Central memory CD8-positive, alpha-beta T cell (primary cell): ENCODE measurements at places on chromosomes 1 and 21.

DNA sequence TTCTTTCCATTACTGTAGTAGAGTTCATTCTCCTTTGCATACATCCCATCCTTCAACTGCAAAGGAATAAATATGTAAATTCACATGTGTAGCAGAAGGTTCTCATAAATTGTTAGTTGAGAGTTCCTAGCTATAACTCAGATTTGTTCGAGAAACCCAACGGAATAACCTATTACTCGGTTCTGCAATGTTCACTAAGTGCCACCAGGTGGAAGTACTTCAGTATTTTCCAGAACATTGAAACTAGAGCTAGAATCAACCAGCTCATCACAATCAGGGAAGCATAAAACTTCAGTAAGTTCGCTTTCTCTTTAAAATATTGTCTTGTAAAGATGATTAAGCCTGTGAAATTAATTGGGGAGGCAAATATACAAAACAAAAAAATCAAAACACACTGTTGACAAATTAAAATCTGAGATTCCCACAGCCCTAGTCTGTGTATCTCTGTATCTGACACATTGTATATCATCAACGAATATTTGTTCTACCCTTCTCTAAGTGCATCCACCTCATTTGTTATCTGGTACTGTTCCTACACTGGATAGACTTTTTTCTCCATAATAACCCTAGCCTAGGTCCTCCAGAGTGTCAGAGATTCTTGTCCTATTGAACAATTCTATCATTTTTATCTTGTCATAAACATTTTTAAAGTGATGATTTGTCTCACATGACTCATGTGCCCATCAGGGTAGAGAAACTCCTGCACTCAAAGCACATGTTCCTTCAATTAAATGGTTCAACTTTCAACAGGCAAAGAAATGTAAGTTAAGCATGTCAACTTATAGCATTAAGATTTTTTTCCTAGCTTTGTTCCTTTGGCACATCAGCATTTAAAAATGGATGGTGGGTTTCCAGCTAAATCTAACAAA lies 31.9 kb downstream of the MROH9 start:
- no peak for DNase-seq

DNA sequence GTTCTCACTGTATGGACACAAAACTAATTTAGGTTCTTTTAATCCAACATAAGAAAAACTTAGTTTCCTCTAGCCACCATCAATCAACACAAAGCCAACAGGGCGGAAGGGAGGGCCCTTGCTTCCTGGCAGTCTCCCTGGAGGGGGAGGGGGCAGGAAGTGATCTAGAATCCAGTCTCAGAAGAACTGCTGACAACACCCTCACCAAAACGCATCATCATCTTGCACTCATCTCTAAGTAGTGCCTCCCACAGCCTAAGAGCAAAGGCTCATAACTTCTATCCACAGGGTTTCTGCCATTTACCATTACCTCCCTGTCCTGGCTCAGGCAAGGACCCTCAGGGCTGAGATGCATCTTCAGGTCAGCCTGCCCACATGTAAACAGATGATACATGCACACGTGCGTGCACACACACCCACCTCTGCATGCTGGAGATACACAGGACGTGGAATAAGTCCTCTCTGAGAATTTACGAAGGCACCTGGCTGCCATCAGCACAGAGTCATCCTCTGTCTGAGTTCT lies 20.5 kb downstream of the HIVEP3 start:
- DNase-seq = peak; percentile 75

- DNase-seq = no peak
These were observed 44.2 kb downstream of the MAP3K7CL start for GRCh38 chr21:29174607-29175013.

DNA sequence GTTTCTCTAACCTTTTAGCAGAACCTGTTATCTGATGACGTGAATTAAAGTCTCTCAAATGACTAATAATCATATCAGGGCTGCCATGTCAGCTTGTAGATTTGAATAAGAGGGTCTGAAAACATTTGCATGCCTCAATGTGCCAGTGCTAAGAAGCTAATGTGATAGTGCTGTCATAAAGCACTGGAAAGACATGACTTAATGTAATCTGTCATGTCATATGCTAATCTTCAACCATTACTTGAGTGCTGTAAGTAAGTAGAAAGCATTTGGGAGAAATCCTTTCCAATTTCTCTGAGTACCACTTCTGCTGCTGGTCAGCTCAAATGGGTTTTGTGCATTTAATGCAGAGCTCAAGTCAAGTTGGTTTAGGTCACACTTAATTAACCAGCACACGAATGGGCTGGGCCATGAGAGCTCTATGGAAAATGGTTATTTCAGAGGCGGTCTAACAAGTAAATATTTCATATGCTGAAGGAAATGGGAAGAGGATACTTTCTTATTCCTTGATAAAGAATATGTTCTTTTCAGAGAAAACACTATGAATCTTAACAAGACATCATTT lies 609.2 kb downstream of the LMO4 start:
- DNase-seq = no peak

- DNase-seq = no peak
These were observed 133.9 kb upstream of the SGIP1 start for GRCh38 chr1:66399888-66400529.

DNA sequence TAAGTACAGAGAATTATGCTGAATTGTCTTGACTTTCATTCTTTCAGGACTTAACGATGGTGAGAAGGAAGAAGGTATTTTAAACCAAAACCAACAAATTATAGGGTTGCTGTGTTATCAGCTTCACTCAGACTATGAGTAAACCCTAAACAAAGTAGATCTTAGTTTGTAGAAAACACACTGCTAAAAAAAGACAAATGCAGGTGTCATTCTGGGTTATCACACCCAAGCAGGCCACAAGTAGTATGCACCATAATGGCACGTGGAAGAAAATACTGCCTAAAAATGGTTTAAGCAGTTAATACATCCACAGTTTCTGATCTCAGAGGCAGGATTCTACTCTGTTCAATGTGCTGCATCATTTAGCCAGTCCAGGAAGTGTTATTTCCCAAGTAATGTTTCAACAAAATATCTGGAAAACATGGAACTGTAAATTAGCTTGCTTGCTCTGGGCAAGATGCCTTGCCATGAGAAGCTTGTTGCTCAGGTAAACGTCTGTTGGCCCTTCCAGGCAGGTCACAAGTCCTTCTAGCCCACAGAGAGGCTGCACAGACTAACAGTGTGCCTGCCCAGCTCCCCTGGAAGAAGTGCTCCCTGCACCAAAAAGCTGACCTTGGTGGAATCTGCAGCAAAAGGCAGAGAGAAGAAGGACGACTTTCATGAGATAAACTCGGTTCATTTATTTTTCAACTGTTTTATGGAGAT lies 4.1 kb downstream of the DIPK1A start:
- no peak for DNase-seq

DNA sequence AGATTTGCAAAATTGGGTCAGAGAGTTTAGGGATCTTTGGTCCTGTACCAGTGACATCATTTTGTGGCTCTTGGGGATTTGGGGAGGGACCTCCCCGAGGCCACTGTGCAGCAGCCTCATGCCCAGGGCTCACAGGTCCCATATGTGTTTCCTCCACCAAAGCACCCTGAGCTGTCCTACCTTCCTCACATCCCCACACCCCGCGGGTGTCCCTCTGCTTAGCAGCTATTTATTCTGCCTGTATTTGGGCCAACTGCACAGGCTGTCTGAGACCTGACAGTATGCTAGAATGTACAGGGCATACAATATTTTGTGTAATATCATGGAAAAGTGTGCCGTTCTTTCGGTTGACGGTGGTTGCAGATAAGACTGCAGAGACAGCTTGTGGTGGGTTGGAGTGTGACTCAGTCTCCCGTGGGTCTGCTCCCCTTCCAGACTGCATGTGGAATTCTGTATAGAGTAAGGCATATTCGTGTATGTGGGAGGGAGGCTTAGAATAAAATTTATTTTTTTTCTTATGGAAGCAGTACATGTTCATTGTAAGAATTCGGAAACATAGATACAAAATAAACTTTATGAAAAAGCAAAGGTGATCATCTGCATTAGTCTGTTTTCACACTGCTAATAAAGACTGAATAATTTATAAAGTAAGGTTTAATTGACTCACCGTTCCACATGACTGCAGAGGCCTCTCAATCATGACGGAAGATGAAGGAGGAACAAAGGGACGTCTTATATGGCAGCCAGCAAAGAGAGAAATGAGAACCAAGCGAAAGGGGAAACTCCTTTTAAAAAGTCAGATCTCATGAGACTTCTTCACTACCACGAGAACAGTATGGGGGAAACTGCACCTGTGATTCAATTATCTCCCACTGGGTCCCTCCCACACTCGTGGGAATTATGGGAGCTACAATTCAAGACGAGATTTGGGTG lies 84.4 kb downstream of the ADARB1 start:
- DNase-seq = no peak

GRCh38 chr1:44068442-44068921 lies 37.2 kb upstream of the SLC6A9 start:
- DNase-seq = no peak

DNA sequence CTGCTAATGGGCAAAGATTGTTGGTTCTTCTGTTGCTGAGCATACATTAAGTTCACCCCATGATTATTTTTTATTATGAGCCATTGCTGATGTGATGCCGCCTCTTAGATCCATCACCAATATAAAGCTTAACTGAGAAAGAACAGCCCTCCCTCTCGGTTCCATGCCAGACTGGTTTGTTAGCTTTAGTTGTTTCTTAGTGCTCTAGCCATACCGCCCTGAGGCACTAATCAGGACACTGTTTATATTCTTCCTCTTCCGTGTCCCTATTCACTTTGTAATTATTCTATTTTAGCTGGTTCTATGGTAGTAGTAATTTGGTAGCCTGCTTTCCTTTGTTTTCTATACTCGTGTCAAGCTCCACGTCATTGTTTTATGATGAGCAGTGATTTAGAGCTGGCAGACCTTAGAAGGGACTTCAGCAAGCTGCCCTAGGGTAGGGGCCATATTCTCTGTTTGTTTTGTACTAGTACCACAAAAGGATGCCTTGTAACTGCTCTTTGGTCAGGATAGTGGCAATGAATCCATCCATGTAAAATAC lies 27.3 kb upstream of the PDPN start:
- DNase-seq = no peak

DNA sequence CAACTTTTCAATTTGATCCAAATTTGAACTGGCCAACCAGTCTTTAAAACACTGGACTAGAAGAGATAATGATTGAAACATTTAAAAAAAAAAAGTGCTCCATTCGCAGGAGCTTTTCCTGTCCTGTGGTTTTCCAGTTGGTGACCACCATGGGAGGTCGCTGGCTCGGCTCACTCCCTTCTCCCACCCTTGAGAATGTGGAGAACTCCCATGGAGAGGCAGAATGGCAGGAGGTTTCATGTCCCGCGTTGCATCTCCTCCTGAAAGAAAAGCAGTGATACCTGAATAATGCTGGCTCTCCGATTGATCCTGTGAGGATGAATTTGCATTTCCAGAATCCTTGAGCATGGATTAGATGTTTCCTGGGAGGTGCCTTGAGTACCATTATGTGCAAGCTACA lies 16.5 kb upstream of the MPZL1 start:
- DNase-seq = no peak

DNA sequence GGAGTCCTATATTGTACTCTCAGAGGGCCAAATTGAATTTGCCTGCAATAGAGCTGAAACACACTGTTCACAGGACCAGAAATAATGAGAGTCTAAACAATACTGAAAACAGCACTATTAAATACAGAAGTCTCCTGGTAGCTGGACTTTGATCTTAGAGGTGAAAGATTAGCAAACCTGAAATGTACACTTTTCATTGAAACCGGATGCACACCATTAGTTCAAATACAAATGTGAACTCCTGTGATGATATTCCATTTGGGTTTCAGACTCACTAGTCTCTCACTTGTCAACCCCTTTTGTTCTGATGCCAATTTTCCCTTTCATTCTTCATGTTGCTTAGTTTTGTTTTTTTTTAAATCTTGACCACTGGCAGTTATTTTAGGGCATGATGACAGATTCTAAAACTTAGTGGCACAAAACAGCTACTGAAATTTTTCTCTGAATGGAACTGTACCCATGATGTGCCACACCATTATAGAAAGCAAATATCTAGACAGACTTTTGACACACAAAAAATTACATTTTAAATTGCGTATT lies 5.9 kb upstream of the TNFSF4 start:
- no peak for DNase-seq

DNA sequence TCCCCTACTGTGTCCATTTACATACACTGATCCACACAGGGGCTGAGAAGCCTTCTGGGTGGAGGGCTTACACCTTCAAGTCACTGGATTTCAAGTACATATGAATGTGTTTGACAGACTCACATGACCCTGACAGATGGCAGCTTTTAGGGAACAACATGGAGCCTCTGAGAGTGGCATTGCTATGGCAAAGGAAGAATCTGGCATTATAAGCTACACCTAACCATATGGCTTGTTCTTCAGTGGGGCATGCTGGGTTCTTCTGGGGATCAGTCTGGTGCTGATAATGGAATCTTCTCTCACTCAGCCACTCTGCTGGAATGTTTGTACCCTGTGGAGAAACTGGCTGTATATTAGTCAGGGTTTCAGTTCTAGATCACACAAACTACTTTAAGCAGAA lies 68.5 kb upstream of the PDE4B start:
- no peak for DNase-seq

- no peak for DNase-seq
These were observed 21.9 kb upstream of the KANK4 start for GRCh38 chr1:62341089-62341488.

DNA sequence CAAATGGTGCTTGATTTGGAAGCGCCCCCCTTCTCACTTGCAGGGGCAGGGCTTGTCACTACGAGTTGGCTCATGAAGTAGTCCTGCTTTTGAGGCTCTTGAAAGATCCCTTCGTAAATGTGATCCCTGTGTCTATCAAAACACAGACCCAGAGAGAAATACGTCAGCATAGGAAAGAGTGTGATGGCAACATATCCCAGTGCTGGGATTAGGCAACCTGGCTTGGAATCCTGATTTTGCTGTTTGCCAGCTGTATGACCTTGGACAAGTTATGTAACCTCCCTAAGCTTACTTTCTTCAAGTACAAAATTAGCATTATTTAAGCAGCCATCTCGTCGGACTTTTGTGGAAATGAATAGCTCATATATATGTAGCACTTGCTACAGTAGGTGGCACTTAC lies 228.4 kb downstream of the ATG4C start:
- no peak for DNase-seq

DNA sequence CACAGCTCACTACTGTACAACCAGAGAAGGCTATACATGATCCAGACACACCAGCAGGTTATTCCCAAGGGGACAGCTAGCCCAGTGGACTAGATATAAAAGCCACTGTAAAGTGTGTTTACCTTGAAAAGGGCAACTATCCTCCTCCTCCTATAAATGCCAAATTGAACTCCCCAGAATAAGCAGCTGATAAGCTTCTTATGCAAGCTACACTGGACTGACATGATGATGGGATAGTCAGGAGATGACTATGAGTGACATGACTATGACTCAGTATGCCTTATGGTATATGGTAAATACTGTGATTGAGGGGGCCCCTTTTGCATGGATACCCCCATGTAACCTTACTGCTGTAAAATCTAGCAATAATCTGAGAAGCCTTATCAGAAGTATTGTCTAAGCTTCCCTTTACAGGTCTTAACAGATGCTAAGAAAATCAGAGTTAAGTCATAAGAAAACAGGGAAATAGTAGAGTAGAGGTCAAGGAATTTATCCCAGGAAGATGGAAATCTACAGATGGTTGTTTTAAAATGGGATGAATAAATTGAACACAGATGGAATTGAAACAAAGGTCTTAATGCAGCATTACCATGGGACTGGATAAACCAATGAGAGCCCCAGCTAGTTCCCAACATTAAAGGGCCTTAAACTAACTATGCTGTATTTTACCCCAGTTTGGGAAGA lies 55.8 kb downstream of the TRIM33 start:
- no peak for DNase-seq

- DNase-seq = no peak
These were observed 60.6 kb downstream of the UCHL5 start for GRCh38 chr1:192998536-192998935.

- no peak for DNase-seq
These were observed 351.4 kb downstream of the NPHP4 start for GRCh38 chr1:5640845-5641244.
